ENCODE measurements at places on chromosomes 7 and 10. TPM values are rescaled to one million over a fixed set of nuclear protein-coding genes. Genes with fewer than 3 reads are reported as not detected.

ELFN1 gene
- 1.5 TPM for total RNA-seq

GRCh38 chr7:34373940-34374339, 284.1 kb upstream of the NPSR1 start:
- DNase-seq = no peak

DNA sequence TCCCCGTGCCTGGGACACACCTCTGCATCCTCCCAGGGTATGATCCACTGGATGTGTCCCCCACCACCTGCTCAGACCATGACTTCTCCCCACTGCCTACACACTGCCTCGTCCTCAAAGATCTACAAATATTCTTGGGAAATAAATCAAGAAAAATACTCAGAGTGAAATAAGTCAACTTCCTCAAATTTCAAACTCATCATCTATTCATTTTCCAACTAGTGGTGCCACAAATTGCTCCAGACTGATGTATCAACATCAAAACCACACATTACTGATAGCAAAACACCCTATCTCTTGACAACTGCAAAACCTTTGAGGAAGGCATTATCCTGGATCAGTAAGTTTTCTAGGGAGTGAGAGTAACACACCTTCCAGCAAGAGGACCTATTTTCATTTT, 87.7 kb downstream of the GRB10 start:
- DNase-seq = no peak

DNA sequence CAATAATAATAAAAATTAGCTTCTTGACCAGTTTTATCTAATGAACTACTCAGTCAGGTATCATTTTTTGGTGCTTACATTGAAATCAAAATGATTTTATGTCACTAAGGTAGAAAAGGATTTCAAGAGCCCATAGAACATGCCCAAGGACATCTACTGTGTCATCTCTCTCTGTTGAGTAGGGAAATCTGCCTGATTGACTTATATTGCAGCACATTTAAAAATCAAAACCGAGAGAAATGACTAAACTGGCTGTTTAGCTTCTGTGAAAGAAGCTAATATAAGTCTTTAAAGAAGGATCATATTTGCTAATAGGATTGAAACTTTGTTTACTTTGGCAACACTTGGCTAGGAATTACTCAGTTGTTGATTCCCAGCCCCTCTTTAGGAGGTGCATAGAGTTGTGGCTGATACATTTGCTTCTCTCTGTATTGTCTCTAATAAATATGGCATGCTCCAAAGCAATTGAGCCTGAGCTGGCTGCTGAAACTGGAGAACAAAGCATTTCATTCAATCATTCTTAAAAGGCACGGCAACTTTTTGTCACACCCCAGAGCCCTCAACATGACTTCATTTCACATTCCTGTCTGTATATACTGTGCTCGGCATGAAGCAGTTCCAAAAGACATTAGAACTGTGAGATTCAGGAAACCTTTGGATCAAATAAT, 1096.9 kb upstream of the POT1 start:
- DNase-seq = no peak

DNA sequence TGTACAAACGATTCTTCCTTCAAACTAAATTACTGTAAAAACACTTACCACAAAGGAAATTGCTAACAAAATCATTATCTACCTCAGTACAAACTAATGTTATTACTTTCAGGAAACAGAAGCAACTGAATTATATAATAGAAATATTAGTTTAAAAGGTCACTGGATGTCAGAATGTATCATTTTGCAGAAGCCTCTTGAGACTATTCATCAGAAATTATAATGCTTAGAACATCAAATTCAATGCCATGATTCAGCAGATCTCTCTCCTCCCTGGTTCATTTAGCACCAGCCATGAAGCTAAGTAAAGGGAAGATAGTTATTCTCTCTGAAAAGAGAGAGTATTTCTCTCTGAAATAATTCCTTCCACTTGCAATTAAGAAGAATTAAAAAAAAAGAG, 223.3 kb downstream of the IMMP2L start:
- DNase-seq = no peak

CTAGE6 gene
- 0.88 TPM for total RNA-seq

FAM180A gene
- not detected for total RNA-seq

DNA sequence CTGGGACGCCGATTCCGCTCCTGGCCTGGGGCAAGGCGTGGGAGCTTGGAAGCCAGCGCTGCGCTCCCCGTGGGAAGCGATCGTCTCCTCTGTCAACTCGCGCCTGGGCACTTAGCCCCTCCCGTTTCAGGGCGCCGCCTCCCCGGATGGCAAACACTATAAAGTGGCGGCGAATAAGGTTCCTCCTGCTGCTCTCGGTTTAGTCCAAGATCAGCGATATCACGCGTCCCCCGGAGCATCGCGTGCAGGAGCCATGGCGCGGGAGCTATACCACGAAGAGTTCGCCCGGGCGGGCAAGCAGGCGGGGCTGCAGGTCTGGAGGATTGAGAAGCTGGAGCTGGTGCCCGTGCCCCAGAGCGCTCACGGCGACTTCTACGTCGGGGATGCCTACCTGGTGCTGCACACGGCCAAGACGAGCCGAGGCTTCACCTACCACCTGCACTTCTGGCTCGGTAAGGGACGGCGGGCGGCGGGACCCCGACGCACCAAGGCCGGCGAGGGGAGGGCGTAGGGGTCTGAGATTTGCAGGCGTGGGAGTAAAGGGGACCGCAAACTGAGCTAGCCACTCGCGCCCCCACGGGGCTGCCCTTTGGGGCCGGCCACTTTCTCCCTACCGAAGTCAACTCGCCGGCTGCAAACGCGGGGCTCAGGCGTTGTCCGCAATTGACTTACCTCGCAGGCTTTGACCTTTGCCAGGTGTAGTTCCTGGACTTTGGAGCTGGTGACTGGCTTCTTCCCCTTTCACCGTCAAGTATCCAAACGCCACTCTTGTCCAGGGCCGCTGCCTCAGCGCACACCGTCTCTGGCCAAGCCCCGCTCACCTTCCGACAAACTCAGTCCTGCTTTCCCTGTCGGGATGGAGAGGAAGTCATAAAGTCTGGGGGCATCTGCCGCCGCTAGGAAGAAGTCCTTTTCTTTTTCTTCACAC, at the start of gene SCIN:
TSS of gene SCIN (plus strand) at position 187 of the 928 bp plus-strand sequence. CDS start at position 254, 67 bp downstream.
- DNase-seq = no peak

GRCh38 chr10:82213784-82214183, 338.8 kb downstream of the NRG3 start:
- no peak for DNase-seq

All from glomerular endothelial cell (primary cell).